ENCODE measurements at places on chromosomes 5 and 9. TPM values are rescaled to one million over a fixed set of nuclear protein-coding genes. Genes with fewer than 3 reads are reported as not detected.

GRCh38 chr9:127390563-127390962, 6.4 kb upstream of the SLC2A8 start:
- DNase-seq, result no peak

- no peak for DNase-seq
Measured at GRCh38 chr9:110255034-110255462, 1.3 kb downstream of the TXN start.

GRCh38 chr5:96961053-96961452, 25.2 kb downstream of the LNPEP start:
- no peak for DNase-seq

DNA sequence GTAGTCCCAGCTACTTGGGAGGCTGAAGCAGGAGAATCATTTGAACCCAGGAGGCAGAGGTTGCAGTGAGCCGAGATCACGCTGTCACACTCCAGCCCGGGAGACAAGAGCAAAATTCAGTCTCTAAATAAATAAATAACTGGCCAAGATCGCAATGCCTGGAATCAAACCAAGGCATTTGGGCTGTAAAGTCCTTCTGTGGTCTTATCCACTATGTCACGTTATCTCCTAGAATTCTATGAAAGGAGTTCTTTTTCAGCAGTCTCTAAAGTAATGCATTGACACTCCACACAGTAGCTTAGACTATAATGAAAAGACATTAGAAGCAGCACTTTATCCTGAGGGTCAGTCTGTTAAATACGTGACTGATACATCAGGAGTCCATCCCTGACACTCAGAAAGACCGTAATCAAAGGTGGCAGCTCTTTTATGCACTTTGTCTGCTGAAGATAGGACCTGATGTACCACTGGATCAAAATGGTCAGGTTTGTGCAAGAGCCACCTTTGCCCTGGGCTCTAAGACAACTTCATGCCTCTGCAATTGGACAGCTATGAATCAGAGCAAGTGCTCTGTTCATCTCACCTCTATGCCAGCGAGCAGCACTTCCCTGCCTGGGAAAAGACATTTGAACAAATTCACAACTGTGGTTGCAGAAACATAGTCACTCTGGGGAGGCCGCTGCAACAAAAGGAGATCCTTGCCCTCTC, 31.7 kb upstream of the GNA14 start:
- DNase-seq, result no peak

- no peak for DNase-seq
Measured at GRCh38 chr5:91928754-91929521, 545.8 kb upstream of the ARRDC3 start.

GRCh38 chr5:125006011-125006685, 259.7 kb upstream of the ZNF608 start:
- DNase-seq, result no peak

- no peak for DNase-seq
Measured at GRCh38 chr9:84271921-84272556, 68.5 kb downstream of the SLC28A3 start.

- DNase-seq, result no peak
Measured at GRCh38 chr5:87195104-87195591, 72.5 kb upstream of the RASA1 start.

DNA sequence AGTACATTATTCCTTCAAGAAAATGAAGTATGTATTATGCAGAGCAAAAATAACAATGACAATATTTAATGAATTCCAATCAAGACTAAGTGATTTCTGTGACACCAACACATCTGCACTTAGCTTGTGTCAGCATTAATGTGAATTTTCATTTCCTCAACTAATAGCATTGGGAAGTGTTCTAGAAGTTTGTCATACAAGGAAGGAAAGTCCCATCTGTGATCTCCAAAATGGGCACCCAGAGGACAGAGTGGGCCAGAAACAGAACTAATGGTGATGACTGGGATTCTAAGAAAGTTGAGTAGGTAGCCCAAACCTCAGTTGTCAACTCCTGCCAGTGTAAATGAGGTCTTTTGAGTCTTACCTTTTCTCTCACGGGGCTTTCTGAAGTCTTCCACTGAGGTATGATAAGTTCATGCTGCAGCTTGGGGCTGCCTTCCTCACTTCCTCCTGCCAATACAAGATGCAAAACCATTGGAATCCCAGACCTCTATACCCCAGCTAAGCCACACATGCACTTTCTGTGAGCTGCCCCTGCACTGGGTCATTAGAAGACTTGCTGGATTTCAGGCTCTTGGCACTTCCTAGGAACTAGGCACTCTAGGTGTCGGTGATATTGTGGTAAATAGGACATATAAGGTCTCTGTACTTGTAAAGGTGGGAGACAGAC, 4.9 kb downstream of the ADAM19 start:
- no peak for DNase-seq

DNA sequence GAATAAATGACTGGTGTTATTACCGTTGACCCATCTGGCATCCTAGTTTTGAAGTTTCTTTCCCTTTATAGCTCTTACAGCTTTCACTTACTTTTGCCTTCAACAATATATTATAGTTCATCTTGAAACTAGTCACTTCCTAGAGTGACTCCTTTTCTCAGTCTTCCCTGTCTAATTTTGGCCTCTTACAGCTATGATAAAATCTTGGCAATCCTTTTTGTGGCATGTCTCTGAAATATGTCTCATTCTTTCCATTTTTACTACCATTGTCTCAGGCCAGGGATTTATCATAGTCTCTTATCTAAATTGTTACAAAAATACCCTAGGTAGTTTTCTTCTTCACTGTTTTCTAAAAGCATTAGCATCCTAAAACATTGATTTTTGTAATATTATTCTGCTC, 621.3 kb upstream of the ZNF608 start:
- no peak for DNase-seq

GRCh38 chr5:23013395-23013998, 160.4 kb upstream of the CDH12 start:
- no peak for DNase-seq

DNA sequence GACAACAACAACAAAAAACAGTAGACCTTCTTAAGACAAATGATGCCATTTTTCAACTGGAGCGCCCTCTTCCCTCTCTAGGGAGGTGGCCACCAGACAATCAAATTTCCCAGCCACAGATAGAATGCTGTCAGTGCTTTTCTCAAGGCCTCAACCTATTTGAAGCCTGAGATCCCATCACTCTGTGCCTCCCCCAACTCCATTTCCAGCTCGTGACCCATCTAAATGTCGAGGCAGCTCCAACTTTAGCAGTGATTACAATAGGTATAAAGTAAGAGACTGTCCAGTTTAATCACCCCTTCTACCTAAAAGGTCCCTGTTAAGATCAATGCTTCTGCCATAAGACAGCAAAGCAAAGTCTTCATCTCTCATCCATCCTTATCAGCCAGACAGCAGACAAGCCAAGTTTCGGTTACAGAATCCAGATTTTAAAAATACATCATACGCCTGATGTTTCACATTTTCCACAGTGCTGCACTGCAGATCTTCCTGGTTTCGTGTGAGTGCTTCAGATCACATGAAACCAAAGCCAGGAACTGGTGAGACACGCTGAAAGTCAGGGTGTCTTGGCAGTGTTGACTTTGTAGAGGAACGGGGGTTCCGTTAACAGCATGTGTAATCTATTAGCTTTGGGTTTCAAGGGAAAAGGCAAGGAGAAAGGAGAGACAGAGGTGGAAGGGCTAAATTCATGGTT, 447.8 kb downstream of the ENC1 start:
- DNase-seq, result no peak

- no peak for DNase-seq
Measured at GRCh38 chr9:137801023-137801319, 76.6 kb upstream of the CACNA1B start.

- no peak for DNase-seq
Measured at GRCh38 chr5:116830079-116830478, 255.5 kb upstream of the SEMA6A start.

GRCh38 chr9:20662156-20662555, 21.9 kb upstream of the FOCAD start:
- DNase-seq, result no peak

- DNase-seq, result no peak
Measured at GRCh38 chr5:16725575-16725974, 108.8 kb upstream of the RETREG1 start.

GRCh38 chr5:11252523-11252922, 491.5 kb upstream of the DAP start:
- DNase-seq, result no peak

- DNase-seq, result no peak
Measured at GRCh38 chr9:98100456-98100855, 18.6 kb downstream of the TRIM14 start.

- DNase-seq, result no peak
Measured at GRCh38 chr9:88776717-88777497, 214.4 kb upstream of the S1PR3 start.

GRCh38 chr5:178469975-178470759, 120.0 kb downstream of the COL23A1 start:
- DNase-seq, result no peak

DNA sequence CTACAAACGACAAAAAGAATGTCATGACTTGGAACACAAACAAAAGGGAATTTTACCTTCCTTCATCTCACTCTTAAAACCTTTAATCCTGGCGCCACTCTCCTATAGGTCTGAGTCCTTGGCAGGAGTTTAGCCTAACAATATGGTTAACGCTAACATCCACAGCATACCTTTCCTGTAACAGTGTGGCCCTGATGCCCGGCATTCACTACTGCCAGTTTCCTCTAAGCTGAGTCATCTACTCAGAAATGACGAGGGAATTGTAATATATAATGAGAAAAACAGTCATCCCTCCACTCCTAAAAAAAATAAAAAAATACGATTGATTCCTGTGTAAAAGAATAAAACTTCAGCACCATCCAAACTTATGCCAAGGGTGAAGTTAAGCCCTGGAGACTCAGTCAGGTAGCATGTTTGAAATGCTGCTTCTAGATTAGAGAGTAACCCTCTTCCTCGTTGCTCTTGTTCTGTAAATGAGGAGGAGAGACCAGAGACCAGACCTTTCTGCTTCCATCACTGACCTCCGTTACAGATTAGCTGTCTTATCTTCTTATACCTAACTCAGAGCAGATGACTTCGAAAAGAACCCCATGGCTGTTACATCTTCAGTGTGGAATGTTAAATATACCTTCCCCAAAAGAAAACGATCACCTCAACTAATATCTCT, 37.4 kb downstream of the CCDC125 start:
- DNase-seq, result no peak

LHX3 gene
- polyA plus RNA-seq, result not detected

REEP2 gene
- 13.3 TPM for polyA plus RNA-seq

TMEM174 gene
- 17.2 TPM for polyA plus RNA-seq

ENTPD2 gene
- polyA plus RNA-seq, result 4.7 TPM

NXNL2 gene
- 2.2 TPM for polyA plus RNA-seq

CDH12 gene
- polyA plus RNA-seq, result 8.0 TPM

CDKN2B gene
- 0.33 TPM for polyA plus RNA-seq

PRRC1 gene
- polyA plus RNA-seq, result 83.7 TPM
